ENCODE measurements at places on chromosomes 4 and X.

- DNase-seq, result peak; percentile 54
Measured at GRCh38 chr4:41632481-41633073, 94.6 kb downstream of the LIMCH1 start.

- DNase-seq, result no peak
Measured at GRCh38 chrX:112731793-112732192, 52.1 kb upstream of the LHFPL1 start.

DNA sequence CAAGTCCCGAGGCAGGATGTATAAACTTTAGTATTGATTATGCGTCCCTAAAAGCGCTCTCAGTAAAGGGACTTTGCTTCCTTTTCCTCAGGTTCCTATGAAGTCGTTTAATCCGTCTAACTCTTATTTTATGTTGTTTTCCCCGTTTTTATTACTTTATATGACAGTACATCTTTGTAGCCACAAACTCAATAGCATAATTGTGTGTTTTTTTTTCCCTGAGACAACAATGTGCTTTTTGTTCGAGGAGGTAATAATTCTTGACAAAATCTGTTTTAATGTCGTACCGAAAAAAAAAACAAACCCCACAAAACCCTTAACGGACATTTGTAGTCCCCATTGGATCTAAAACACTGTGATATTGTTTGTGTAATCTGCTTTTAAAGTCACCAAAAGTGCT, 17.9 kb upstream of the PPP2R3B start:
- DNase-seq, result no peak

DNA sequence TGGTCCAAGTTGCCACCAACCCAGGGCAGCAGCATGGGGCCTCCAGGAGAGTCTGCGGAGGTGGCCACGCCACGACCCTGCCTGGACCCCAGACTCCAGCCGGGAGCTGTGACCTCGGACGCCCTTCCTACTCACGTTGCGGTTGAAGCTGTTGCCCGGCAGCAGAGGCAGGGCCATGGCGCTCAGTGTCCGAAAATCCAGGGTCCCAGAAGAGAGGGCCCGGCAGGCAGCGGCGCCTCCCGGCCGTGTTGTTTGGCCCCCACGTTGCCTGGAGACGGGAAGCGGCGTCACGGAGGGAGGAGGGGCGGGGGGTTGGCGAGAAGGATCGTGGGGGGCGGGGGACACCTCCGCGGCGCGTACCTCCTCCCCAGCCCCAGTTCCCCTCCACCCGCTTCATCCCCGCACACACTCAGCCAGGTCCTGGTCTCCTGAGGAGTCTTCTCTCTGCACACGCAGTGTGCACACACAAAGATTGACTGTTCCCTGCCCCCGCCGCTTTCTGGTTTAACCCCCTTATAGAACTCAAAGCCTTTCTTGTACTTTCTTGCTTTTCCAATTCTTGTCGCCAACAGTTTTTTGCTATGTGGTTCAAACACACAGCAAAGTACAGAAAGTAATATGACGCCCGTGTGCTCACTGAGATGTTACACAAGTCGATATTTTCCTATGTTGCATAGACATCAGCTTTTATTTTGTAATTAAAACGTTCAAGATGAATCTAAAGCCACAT, at the start of gene EFHC2:
Gene EFHC2, minus strand, starts transcription at position 261 of the 730 bp plus-strand sequence. Its CDS starts 84 bp downstream, at position 177.
- peak; percentile 58 for DNase-seq

- DNase-seq, result no peak
Measured at GRCh38 chr4:108168160-108168670, 517 bp downstream of the LEF1 start.

DNA sequence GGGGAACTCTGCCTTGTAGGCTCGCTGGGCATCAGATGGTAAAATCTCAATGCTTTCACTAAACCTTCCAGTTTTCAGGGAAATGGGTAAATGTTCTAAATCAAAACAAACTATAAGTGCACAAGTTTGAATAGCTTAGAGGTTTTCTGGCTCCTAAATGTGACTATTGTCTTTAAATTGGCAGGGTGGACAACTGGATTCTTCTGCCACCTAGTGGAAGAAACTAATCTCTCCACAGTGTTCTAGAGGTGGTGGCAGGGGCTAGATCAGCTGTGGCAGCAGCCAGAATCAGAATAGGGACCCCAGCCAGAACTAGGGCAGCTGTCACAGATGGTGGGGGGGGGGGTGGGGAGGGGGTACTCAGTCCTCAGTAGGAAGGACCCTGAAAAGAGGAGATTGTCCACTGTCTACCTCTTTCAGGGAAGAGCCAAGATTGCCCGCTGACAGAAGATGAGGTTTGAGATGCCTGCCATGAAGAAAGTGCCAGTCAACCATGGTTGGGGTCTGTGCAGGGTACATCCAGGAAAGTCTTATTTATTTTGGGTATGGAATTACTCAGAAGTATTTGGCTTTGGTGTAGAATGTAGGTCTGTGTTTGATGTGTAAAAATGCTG, 201.4 kb downstream of the CCNG2 start:
- DNase-seq, result peak; percentile 61

DNA sequence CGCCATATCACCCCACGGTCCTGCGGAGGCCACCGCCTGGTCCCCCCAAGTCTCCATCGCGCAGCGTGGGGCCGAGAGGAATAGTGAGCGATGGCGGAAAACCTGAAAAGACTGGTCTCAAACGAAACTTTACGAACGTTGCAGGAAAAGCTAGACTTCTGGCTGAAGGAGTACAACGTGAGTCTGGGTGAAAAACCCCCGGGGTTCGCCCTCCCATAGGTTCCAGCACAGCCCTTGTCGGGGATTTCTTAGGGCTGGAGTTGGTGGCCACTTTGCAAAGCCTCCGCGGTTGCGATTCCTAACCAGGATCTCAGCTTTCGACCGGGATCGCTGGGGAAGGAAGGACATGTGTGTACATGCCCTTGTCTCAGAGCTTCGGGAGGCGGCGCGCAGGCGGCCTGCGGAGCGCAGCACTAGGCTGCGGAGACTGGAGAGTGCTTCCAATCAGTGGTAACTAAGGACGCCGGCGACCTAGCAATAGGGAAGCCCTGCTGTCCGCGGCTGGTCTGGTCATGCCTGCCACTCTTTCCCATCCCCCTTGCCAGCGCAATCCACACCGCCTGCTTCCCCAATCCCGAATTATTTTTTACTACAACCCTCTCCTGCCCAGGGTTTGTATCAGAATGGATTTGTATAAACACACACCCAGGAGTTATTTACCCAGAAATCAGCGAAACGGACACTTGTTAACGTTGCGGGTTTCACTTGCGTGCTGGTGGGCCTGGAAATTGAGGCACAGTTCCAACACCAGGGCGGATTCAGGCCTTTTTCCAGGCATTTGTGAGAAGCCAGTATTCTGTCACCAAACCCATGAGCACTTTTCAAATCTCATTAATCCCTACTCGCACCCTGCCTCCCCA, 741 bp downstream of the SPATA18 start:
- peak; percentile 98 for DNase-seq

DNA sequence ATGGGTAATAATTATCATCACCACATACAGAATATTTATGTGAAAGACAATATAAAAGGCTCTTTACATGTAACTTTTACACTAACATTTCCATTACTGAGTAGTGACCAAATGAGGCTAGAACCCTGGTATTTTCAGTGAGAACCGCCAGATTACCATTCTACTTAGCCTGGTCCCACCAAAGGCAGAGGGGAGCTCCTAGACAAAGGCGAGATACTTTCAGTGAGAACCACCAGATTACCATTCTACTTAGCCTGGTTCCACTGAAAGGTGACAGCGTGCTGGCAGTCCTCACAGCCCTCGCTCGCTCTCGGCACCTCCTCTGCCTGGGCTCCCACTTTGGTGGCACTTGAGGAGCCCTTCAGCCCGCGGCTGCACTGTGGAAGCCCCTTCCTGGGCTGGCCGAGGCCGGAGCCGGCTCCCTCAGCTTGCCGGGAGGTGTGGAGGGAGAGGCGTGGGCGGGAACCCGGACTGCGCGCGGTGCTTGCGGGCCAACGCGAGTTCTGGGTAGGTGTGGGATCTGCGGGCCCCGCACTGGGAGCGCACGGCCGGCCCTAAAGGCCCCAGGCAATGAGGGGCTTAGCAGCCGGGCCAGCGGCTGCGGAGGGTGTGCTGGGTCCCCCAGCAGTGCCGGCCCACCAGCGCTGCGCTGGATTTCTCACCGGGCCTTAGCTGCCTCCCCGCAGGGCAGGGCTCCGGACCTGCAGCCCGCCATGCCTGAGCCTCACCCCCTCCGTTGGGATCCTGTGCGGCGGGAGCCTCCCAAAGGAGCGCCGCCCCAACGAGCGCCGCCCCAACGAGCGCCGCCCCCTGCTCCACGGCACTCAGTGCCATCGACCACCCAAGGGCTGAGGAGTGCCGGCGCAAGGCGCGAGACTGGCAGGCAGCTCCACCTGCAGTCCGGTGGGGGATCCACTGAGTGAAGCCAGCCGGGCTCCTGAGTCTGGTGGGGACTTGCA, 1276.1 kb downstream of the PCDH7 start:
- peak; percentile 80 for DNase-seq

DNA sequence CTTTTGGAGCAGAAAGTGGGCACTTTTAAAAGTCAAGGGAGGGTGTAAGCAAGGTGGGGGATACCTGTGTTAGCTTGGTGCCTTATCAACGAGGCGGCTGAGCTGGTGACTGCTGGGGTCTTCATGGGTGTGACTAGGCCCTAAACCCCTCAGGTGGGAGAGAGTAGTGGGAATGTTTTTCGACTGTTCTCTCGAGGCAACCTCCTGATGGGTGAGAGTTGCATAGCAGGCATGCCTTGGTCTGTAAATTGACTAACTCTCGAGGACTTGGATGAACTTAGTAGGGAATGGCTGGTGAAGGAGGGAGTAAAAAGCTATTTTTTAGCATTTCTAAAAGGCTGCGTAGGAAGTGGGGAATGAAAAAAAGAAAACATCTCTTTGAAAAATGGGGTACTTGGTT, 80.0 kb downstream of the ARHGAP10 start:
- DNase-seq, result no peak

DNA sequence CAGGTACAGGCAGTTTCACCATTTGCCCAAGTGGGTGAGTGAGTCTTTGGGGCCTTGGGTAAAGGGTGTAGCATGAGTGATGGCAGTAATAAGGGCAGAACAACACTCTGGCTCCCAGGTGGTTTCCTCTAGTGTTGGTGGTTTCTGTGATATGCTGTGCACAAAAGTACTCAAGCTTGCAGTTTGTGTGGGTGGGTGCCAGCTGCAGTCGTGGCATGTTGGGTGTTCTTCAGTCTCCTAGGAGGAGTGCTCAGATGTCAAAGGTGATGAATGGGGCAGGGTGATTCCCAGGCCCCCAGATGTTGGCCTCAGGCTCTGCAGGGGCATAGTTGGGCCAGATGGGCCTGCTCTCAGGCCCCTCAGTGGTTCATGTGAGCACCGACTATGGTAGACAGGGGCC, 166.1 kb upstream of the KLF8 start:
- no peak for DNase-seq

GRCh38 chrX:9135901-9136510, 102.1 kb upstream of the FAM9B start:
- DNase-seq, result no peak

DNA sequence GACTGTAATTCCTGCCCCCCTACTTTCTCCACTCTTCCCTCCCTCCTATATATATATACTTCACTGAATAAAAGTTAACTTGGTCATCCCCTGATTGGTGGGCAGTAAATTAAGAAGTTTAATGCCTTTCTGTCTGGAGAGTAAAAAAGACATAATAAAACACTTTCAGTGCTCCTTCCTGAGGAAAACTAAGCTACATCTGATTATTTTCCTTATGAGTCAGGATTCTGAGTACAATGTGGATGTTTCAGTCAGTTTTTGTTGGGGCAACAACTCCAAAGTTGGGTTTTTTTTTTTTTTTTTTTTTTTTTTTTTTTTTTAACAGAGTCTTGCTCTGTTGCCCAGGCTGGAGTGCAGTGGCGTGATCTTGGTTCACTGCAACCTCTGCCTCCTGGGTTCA, 22.0 kb upstream of the SUPT20HL2 start:
- DNase-seq, result no peak

DNA sequence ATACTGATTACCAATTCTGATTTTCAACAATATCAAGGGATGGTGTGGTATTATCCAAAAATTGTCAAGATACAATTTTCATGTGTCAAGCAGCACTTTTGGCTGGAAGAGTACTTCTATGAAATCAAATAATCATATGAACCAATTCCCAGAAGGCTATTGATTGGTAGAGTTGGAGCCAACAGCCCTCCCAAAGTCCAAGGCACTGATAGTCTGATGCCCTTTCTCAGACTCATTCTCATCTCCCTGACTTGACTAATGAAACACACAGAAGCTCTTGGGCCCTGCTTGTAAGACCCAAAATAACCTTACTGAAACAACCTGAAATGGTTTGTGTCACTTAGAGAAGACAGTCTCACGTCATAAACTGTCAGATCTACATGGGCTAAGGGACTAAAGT, 48.9 kb downstream of the ATP11C start:
- no peak for DNase-seq

GRCh38 chrX:143661286-143661685, 25.4 kb upstream of the SLITRK4 start:
- no peak for DNase-seq

DNA sequence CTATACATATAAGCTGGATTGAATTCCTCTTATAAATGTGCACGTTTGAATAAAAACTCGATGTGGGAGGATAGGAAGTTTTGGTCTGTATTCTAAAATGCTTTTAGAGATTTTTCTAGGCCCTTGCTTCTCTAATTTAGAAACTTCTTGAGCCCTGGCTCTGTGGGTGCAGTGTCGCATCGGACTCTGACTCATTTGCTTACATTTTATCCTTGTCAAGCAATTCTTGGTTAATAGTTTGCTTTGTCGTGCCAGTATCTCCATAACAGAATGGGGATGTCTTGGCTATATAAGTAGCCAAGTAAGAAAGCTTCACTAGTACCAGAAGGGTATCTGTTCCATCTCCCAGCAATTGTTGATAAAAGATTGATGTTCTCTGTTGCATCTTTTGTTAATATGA, 10.7 kb downstream of the SGMS2 start:
- no peak for DNase-seq

GRCh38 chr4:2834001-2834921, 9.4 kb upstream of the ADD1 start:
- DNase-seq, result peak; percentile 50

GRCh38 chr4:65845199-65845773, 175.0 kb upstream of the EPHA5 start:
- DNase-seq, result no peak

Measured in islet precursor cell (in vitro differentiated cells).